Activated CD8-positive, alpha-beta memory T cell treated with anti-CD3 and anti-CD28 coated beads, Interleukin-2, amount 10 ng/mL, durations not matched to agents 7 days and 5 days (primary cell): ENCODE measurements at places on chromosomes 16 and 17.

DNA sequence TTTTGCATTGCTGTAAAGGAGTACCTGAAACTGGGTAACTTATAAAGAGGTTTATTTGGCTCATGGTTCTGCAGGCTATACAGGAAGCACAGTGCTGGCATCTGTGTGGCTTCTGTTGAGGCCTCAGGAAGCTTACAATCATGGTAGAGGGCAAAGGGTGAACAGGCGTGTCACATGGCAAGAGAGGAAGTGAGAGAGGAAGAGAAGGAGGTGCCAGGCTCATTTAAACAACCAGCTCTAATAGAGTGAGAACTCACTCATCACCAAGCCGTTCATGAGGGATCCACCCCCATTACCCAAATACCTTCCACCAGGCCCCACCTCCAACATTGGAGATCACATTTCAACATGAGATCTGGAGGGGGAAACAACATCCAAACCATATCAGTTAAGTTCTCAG is 16.4 kb upstream of the CLEC19A start:
- no peak for DNase-seq

GRCh38 chr16:252366-253337 is 18.0 kb downstream of the FAM234A start:
- DNase-seq = peak; percentile 51

- no peak for DNase-seq
Measured at GRCh38 chr16:17265154-17265553, 205.6 kb downstream of the XYLT1 start.

- peak; percentile 94 for DNase-seq
Measured at GRCh38 chr17:45311760-45312476, 4.9 kb downstream of the MAP3K14 start.

GRCh38 chr16:6573577-6573976 is 759.1 kb upstream of the RBFOX1 start:
- DNase-seq = no peak

DNA sequence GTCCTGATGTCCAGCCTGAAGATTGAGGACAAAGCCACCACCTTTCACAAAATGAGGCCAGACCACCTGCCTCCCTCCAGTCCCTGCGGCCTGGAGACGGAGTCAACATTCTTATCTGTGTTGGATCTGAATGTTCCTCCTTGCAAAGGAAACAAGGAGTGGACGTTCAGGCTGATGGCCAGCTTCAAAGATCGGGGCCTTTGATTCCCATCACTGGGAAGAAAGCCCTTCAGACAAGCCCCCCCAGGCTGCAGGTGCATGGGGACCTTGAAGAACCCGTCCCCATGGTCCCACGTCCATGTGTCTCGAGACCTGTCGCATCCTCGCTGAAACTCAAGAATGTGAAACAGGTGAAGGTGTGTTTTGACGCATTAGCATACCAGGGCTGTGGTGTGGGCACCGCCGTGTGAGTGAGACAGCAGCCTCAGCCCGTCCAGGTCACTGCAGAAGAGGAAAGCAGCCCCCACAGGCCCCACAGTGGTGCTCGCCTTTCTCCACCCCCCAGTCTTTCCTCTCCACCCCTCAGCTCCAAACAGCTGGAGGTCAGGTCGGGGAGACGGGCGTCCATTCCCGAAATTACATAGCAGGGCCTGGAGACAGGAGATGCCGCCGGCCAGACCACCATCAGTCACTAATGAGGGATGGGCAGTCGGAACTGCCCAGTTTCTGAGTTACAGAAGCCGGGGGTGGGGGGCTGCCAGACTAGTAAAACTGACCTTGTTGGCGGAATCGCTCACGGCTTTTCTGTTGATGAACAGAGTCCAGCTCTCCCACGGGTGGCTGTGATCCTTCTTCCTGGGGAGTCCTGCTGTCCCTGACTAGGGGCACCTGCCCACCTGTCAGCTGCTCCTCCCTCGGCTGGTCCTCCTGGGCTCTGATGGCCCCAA is 877 bp upstream of the CSNK1D start:
- no peak for DNase-seq

GRCh38 chr17:77701996-77702395 is 256.5 kb upstream of the TNRC6C start:
- no peak for DNase-seq

GRCh38 chr16:57577691-57578224 is 35.3 kb downstream of the ADGRG5 start:
- peak; percentile 92 for DNase-seq

DNA sequence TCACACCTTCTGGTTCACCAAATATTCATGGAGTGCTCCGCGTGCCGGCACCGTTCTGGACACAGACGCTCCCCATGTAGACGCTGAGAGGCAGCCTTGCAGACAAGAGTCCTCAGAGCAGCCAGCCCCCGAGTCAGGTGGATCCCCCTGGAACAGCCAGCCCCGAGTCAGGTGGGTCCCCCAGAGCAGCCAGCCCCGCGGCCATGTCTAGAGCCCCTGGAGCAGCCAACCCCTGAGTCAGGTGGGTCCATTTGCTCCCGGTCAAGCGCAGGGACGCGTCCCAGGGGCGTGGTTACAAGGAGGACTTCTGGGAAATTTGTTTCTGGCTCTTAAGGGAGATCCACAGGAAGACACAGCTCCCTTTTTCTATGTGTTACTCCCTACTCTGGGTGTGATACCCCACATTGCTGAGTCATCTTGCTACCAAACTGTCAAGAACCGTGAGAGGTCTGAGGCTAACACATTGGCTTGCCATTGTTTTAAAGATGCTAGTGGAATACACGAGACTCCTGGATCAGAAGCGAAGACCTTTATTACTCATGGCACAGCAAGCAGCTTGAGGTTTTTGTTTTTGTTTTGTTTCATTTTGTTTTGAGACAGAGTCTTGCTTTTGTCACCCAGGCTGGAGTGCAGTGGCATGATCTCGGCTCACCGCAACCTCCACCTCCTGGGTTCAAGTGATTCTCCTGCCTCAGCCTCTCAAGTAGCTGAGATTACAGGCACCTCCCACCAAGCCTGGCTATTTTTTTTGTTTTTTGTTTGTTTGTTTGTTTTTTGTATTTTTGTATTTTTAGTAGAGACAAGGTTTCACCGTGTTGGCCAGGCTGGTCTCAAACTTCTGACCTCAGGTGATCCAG is 43.3 kb upstream of the CBFA2T3 start:
- peak; percentile 83 for DNase-seq

GRCh38 chr16:86403541-86404163 is 106.7 kb upstream of the FOXF1 start:
- no peak for DNase-seq

DNA sequence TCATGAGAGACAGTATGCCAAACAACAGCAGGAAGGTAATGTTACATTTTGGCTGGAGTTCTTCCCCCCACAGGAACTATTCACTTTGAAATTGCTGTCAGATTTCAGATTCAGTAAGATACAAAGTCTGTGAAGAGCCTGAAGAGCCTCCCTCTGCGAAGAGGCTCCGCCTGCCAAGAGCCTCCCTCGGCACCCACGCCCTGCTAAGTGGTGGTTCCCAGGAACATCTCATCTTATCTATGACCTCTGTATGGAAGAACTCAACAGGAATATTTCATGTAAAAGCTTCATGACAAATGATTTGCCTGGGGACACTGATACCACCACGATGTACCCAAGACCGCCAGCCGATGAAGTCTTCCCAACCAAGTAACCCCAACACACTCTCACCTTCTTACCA is 3.2 kb downstream of the ZC3H7A start:
- no peak for DNase-seq

- DNase-seq = no peak
Measured at GRCh38 chr17:16046966-16047365, 47.3 kb downstream of the TTC19 start.

GRCh38 chr17:80393961-80394360 is 21.0 kb upstream of the ENDOV start:
- no peak for DNase-seq

GRCh38 chr16:23855010-23855409 is 19.2 kb downstream of the PRKCB start:
- no peak for DNase-seq

DNA sequence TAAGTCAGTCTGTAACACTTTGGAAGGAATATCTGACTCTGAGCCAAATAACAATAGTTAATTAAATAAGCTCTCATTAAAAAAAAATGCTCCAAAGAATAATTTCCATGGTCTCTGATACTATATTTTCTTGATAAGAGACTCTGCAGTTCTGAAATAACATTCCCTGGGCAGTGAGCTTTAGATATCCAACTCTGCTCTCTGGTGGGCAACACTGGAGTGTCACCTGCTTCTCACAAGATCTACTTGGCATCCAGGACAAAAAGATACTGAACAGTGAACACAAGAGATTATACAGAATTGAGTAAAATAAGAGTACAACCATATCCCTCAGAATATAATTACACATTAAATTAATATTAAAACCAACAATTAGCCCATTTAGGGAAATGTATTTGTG is 13.7 kb downstream of the BLMH start:
- DNase-seq = no peak

DNA sequence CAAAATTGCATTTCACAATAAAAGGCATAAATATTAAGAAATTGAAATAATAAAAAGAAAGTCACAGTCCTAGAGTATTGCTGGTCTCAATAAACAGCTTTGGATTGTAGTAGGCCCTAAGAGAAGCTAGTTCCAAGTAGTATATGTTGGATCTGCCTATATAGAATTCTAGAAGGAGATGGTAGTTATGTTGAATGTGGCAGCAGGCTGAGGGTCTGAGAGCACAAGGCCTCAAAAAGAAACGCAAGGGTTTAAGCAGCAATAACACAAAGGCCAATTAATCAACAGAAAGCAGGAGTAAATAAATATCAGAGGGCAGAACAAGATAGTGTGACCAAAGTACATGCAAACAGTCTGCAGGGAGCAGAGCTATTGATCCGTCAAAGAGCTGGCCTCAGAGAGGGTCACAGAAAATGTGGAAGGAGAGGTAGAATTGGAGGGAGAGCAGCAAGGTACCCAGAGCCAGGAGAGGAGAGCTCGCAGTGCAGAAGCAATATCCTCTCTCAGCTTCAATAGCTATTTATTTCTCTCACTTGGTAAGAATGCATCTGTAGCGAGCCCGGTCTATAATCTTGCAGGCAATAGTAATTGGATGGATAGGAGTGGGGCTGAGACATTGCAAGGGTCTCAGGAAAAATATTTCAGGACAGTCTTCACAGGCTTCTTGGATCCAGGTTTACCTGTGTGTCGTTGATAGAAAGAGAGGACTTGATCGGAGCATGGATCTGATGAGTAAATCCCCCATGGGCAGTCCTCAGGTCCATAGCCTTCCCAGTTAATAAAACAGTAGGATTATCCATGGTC is 25.1 kb upstream of the MED13 start:
- DNase-seq = no peak

DNA sequence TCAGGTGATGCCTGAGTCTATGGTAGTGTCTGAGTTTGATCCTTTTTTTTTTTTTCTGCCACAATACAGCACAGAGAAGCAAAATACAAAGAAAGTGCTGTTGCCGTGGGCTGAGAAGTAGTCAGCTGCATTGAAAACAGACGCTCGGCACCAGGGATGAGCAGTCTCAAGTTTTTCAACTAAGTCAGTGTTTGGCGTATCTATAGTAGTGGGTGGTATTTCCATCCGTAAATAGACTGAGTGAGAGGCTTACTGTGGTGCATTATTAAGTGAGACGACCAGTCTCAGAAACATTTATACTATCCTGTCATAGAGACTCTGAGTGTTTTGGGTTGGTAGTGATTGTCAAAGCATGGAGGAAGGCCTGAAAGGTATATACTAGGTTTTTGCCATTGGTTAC is 221.3 kb downstream of the SNX29 start:
- no peak for DNase-seq

DNA sequence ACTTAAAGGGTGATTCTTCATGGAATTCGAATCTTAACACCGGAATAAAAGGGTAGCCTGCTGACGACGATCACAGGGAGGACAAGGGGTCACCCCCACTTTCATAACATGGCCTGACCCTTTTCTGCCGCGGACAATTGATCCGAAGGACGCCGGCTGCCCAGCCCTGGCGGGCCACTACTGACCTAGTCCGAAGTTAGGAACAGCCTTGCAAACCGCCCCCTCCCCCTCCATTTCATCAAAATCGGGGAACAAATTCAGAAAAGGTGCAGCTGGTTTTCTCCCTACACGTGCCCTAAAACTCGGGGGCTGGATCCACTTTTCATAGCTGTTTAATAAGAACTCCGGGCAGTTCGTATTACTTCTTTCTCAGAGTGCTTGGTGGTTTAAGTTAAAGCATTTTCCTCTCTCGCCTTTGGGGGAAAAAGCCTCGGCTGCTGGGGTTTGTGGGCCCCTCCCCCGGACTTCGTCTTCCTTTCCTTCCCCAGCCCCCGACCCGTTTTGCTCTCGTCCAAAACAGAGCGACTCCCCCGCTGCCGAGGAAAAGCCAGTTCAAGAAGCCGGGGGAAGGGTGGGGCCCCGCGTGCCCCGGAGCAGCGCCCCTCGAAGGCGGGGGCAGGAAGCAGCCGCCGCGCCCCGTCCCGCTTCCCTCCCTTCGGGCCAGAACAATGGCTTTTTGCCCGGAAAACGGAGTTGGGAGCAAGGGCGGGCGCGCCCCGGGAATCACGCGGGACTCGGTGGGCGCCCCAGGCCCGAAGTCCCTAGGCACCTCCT is 641 bp upstream of the CBX2 start:
- DNase-seq = peak; percentile 61

GRCh38 chr16:53913099-53913870 is 209.3 kb downstream of the FTO start:
- DNase-seq = no peak

DNA sequence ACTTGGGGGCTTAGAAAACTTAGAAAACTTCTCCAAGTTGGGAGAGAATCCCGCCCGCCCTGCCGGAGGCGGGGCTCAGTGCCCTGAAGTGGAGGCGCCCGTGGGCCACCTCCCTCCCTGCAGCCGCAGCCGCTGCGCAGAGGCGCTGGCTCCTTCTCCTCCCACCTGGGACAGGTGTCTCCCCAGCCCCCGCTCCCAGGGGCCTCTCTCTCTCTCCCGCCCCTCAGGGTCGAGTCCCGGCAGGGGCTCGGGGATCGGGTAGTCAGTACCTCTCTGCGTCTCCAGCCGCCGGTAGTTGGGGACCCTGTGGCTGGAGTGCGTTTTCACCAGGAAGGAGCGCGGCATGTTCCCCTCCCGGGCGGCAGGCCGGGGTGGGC is 257 bp downstream of the SNAI3 start:
- peak; percentile 57 for DNase-seq

DNA sequence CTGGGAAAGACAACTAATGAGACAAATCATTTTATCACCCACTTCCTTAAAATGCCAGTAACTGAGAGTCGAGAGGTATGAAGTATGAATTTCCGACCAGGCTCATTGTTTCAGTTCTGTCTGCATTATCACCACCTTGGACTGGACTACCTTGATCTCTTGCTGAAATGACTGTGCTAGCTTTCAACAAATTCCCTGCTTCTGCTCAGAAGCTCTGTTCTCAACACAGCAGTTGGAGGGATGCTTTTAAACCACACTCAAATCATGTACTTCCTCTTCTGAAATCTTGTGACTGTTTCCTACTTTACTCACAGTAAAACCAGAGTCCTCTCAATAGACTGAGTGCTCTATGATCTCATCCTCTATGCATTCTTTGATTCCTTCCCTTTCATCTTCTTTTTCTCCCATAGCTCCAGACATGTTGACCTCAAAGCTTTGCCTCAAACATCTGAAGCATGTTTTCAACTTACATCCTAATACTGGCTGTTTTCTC is 195.8 kb downstream of the KCNJ2 start:
- no peak for DNase-seq

- DNase-seq = no peak
Measured at GRCh38 chr17:82018989-82019689, 3.5 kb downstream of the CENPX start.
